ENCODE measurements at places on chromosomes 16 and 17.

DNA sequence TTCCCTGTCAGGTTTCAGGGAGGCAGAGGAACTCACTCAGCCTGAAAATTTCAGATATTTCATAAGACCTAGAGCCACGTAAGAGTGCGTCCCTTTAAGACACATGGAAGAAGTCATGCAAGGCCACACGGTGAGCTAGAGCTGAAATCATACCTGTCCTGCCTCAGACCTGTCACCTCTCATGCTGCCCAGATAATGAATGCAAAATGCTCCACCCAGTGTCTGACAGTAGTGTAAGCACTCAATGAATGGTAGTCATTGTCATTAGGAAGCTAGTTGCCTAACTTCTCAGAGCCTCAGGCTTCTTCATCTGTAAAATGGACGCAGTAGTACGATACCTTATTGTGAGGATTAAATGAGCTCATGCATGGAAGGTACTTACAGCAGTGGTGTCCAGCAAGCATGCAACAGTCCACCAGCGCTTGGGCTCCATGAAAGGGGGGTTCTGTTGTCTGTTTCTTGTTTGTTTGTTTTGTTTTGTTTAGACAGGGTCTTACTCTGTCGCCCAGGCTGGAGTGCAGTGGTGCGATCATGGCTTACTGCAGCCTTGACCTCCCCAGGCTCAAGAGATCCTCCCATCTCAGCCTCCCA is 60.7 kb downstream of the WSB1 start:
- no peak for DNase-seq

- DNase-seq: peak; percentile 25
Measured at GRCh38 chr17:29565643-29566472, 979 bp downstream of the ABHD15 start.

DNA sequence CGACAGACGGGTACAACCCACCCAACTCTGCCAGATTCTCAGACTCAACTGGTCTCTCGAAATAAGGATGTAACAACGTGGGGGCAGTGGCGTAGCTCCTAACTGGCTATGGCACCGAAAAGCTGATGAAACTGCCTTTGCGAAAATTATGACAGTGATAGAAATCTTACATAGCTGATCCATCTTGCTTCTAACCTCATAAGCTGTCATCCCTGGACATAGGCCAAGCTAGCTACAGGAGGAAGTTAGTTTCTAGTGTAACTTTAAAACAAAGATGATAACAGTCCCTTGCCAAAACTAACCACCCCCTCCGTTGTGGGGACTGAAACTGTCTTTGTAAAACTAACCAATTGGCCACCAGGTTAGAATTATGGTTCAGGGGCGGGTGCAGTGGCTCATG is 220.1 kb downstream of the SLC39A11 start:
- no peak for DNase-seq

DNA sequence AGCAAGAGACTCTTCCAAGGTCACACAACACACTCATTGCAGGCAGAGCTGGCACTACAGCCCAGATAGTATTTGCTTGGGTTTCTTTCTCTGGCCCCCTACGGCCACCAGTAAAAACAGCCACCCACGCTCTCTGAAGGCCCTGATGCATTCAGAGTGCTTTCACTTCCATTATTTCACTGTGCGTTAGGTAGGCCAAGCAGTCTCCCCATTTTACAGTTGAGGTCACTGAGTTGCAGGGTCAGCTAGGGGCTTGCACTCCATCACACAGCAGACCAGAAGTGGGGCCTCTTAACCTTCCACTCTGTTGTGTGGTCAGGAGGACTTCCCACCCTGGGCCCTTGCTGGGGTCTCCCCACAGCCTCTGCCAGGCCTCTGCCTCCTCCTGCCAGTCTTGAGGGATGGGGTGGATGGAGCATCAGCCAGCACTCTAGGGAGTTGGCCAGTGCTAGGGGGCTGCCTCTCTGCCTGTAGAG is 2.5 kb downstream of the TBX21 start:
- DNase-seq: no peak

GRCh38 chr17:57938061-57938502 is 17.1 kb downstream of the CUEDC1 start:
- no peak for DNase-seq

DNA sequence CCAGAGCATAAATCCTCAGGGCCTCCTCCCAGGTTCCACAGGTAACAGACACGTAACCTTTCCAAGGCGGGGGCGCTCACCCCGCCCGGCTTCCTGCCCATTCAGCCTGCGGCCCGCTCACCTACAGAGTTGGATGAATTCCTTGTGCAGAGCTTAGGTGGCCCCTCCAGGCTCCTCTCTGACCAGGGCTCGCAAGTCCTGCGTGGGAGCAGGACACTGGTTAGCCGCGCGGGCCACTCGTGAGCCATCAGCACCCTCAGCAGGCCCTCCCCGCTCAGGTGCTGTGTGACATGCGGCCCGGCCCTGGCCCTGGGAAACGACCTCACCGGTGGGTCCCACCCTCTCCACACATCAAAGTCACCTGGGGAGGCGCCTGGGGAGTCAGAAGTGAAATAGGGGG is 528 bp downstream of the TERB1 start:
- DNase-seq: no peak

DNA sequence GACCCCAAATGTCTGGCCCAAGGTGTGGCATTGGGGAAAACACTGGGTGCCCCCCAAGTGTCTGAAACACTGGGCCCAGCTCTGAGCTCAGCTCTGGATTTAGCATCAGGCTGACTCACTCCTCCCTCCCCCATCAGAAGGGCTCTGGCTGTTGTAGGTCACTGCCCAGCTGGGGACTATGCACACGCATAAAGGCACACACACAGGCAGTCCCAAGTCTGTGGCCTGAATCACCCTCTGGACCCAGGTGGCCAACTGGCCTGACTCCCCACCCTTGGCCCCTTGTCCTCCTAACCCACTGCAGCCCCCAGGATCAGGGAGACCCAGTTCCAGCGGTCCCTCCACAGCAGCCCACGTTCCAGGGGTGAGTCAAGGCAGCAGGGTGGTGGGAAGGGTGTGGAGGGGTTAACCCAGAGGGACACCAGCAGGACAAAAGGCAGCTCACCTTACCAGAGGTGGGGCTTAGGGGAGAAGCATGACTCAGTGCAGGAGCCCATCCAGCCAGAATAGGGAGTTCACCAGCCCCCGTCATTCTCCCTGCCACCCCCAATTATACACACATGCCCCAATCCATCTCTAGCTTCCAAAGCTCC is 47.0 kb downstream of the MYO18A start:
- no peak for DNase-seq

DNA sequence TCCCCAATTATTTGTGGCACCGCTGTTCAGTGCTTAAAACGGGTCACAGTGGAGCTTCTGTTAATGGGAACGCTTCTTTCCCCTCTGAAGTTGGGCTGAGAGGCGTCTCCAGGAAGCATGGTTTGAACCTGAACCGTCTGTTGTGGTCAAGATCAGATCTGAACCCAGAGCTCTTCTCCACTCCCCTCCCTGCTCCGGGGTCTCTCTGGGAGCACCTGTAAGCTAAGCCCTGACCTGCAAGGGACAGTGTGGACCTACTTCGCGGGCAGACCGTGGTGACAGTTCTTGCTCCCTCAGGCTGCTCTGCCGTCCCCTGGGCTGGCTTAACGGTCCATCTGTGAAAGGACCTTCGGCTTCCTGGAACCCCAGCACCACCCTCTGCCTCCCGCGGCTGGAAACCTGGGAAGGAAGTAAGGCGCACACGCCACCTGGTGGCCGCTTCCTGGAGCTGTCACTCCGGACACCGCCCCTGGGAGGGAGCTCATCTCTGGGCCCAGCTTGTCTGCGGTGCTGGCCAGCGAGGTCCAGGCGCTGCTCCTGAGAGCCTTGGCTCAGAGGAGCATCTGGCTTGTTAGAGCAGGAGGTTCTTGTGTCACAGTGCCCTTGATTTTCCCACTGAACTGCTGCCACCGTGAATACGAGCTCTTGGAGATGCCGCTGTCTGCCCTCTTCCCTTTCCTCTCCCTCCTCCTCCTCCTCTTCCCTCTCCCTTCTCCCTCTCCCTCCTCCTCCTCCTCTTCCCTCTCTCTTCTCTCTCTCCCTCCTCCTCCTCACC is 518.5 kb upstream of the EEF2KMT start:
- peak; percentile 76 for DNase-seq

DNA sequence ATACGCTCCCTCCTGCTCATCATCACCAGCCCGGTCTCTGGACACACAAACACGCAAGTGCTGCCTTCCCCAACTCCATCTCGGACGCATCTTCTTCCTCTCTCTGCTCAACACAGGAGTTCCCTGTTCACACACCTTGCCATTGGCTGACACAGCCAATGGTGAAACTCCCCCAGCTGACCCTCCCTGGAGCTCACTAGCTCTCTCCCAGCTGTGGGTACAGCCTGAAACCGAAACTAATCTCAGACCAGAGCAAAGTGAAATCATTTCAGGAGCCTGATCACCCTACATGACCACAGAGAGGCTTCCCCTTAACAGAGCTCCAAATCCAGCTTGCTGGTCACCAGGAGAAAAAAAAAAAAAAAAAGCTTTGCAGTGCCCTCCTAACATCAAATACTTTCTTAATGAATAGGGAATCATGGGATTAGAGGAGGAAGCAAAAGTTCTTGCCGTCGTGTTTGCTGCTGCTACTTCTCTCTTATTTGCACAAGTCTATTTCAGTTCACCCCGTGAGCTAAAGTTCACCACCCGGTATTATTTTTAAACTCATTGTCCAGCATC is 8.3 kb downstream of the CUEDC1 start:
- DNase-seq: peak; percentile 72

- no peak for DNase-seq
Measured at GRCh38 chr17:72747501-72747900, 345.0 kb downstream of the SLC39A11 start.

GRCh38 chr17:38914741-38915638 is 10.4 kb upstream of the LASP1NB start:
- peak; percentile 44 for DNase-seq

DNA sequence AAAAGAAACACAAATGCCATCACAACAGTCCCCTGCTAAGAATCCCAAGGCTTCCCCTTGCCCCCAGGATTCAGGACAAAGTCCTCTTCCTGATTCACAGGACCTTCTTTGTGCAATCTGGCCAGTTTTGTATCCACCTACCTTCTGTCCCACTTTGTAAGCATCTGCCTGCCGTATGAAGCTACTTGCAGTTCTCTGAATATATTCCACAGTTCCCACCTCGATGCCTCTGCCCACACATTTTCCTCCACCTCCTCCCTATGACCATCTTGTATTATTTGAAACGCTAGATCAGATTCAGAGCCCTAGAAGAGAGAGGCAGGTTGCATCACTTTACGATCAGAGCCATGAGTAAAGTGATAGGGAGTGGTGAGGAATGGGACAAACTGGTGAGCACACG is 159.2 kb upstream of the XYLT1 start:
- DNase-seq: no peak

DNA sequence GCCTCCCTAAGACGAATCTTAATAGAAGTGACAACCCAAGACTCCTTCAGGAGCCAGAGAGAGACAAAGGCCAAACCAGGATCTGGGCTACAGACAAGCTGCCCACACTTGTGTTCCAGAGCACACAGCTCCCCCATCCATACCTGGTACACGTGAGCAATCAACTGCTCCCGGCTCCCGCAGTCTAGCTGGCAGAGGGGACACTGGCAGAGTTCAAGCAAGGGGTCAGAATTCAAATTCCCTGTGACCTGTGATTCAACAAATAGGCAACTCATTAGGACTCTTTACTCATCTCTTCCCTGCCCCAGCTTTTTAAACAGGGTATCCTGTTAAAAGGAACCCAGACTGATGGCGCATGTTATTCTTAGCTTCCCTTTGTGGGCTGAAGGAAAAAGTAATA is 18.2 kb downstream of the ATXN1L start:
- DNase-seq: no peak

DNA sequence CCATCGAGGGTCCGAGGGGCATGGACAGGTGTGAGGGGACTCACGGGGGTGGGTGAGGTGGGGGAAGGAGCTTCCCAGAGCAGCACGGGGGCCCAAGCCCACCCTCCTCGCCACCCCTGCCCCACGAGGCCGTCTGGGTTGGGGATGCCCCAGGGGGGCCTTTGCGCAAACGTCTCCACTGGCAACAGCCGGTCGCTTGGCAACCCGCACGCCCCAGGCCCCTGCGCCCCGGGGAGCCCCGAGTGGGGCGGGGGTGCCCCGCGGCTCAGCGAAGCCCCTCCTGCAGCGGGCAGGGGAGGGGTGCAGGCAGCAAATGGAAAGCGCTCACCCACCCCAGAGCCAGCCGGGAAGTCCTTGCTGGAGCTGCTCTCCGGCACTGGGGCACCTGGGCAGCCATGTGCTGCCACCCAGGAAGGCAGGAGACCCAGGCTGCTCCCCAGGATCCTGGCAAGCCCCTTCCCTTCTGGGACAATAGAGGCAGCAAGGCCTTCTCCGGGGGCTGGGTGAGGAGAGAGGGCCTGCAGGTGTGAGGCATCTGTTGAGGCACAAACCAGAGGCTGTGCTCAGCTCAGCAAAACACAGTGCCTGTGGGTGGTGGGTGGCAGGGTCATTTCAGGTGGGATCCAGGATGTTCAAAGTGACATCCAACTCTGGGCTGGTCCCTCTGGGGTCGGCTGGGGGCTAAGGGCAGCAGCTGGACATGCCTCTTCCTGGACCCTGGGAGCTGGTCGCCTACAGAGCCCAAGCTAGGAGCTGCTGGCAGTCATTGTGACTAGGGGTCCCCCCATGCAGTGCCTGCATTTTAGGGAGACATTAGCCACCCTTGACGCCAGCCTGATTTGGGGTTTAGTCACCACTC is 80.9 kb upstream of the CBX4 start:
- DNase-seq: peak; percentile 72

GRCh38 chr16:4517812-4518680 is 20.5 kb downstream of the CDIP1 start:
- peak; percentile 59 for DNase-seq

DNA sequence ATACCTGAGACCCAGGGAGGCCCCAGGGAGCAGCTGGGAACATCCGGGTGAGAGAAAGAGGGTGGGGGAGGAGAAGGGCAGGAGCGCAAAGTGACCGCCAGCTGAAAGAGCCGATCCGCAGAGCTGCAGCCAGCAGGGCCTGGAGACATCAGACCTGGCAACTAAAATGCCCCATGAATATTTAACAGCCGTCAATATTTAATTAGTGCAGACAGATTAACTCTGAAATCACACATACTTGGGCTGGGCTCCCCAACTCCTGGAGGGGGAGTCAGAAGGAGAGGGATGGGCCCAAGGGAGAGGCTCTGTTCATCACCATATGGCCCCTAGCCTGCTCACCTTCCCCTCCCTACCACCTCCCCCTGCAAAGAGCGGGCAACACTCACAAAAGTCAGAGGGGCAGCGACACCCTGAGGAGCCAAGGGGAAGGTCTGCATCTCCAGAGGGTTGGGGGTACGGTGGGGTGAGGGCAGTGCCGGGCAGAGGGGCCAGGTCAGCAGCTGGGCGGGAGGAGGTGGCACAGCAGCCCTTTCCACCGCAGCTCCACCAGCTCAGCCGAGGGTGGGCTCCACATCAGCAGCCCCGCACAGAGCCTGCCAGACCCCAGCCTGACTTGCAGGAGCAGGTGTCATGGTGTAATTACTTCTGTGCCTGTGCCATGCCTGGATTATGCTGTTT is 61.9 kb upstream of the CCL1 start:
- DNase-seq: no peak

- peak; percentile 23 for DNase-seq
Measured at GRCh38 chr17:76983075-76983775, 115.0 kb downstream of the MGAT5B start.

DNA sequence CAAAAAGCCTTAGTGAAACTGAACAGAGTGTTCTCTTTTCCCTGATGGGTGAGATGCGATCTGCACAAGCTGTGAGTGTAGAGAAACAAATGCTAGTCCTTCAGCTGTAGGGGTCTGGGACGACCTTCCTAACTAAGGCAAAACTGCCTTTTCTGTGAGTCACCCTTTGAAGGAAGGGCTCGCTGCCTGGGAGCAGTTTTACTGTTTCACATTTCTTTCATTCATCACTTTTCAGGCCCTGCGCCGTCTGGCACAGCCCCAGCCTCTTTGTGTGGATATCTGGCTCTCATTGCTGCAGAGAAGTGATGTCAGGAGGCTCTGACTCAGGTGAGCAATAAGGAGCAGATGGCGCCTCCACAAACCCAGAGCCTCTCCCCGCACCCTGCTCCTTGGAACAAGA is 57.4 kb downstream of the HS3ST3A1 start:
- no peak for DNase-seq

Measured in kidney (tissue), 22 donors.